ENCODE measurements at places on chromosomes 16 and 17.

DNA sequence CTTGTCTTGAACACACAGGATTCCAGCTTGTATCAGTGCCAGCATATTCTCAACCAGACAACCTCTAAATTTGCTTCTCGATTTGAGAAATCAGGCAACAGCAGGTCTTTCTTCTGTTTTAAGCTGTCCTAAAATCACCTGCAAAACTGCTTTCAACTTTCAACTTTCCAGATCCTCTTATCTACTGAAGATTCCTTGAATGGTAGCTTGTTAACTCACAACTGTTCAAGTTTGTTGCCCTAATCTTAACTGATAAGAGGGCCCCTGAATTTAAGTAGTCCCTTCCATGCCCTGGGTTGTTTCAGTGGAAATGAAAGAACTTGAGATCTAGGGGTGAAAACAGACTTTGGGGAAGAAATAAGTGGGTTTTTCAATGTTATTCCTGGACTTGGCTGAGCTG lies 57.2 kb downstream of the CHD9 start:
- no peak for DNase-seq

GRCh38 chr16:69906838-69907401 lies 44.2 kb upstream of the CLEC18A start:
- DNase-seq = no peak

DNA sequence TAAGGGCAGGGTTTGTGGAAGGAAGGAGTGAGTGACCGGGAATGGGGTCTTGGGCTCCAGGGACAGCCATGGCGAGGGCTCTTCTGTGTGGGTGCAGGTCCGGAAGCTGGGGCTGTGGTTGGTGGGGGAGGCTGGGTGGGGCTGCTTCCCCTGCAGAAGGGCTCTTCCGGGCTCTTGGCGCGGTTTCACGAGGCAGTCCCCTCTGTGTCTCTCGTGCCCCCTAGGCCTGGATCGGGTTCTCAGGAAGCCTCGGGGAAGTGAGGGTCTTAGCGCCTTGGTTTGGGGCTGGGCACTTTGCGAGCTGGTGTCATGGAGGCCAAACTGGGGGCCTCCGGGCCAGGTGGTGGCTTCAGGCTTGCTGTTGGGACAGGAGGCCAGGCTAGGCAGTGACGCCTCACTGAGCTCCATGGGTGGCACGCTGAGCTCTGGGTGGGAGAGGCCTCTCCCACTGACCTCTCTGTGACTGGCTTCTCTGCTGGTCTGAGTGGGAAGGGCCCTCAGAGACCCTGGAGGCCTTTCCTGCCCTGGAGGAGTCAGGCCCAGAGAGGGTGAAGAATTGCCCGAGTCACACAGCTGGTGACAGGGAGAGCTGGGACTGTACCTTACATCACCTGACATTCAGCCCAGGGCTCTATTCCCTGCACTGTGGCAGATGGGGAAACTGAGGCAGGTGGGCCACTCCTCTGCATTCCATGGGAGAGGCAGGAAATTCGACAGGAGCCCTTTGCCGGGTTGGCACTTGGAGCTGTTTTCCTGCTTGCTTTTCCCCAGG lies 8.2 kb downstream of the ADCY7 start:
- peak; percentile 72 for DNase-seq

DNA sequence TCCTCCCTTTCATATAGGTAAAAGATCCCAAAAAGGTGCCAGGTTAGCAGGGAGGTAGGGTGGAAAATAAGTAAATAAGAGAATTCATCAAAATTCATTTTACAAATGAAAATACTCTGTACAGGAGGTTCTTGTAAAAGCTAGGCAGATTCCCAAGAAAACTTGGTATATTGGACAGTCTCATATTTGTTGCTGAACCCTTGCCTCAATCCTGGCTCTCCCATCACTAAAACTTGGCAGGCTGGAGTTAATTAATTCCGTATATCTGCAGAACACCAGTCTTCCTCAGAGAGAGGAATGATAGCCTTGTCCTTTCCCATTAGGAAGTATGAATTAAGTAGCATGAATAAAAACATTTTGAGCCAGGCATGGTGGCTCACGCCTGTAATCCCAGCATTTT lies 66.2 kb upstream of the MTMR4 start:
- DNase-seq = no peak

GRCh38 chr17:77749989-77750388 lies 208.5 kb upstream of the TNRC6C start:
- no peak for DNase-seq

GRCh38 chr16:2383501-2383900 lies 43.0 kb upstream of the ABCA3 start:
- no peak for DNase-seq

GRCh38 chr17:41555105-41555887 lies 16.6 kb downstream of the KRT9 start:
- DNase-seq = no peak

All from GM13977 (cell line).